ENCODE measurements at places on chromosomes 3 and 15.

- no peak for DNase-seq
Measured at GRCh38 chr3:54261141-54261540, 138.8 kb downstream of the CACNA2D3 start.

DNA sequence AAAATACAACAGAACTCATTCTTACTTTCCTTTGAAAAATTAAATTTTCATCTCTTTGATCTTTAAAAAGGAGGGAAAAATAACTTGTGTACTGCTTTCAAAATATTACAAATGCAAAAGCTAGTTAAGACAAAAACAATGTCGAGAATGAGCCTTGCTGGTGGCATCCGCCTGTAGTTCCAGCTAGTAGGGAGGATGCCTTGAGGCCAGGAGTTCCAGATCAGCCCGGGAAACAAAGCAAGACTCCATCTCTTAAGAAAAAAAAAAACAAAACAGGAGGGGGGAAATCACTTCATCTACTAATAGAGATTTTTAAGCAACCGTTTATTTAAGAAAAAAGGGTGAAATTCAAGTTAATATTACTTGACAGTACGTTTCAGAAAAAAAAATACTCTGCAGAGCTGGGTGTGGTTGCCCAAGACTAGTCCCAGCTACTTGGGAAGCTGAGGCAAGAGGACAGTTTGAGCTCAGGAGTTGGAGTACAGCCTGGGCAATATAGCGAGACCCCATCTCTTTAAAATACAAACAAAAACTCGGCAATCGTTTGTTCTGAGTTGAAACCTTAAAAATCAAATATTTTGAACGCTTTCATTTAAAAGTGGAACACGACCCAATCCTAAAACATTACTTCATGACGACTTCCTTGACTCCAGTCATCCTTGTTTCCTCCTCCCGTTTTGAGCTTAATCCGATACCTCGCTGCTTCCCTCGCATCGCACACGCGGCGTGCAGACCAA, 1.2 kb downstream of the KPNA1 start:
- DNase-seq, result no peak

DNA sequence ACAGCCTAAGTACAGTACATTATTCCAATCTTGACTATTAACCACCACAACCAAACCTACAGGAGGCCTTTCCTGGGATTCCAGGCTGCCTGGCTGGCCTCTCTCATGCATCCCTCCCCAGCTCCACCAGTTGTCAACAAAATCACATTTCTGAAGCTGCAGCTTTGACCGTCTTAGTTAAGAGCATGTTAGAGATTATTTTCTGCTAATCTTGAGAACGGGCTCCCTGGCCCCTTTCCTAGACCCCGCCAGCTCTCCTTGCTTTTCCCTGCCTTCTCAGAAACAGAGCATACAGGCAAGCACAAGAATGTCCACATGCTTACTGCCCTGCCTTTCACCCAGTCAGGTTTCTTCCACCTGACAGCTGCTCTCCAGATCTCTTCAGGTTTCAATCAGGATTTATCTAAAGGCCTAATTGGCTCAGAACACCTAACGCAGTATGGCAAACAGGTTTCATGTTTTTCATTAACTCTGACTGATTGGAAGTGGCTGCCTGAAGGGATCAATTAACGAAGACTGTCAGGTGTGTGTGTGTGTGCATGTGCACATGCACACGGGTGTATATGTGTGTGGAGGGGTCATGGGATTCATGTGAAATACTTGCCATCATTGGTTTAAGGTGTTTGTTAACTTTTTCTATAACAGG, 12.3 kb downstream of the KY start:
- DNase-seq, result no peak

DNA sequence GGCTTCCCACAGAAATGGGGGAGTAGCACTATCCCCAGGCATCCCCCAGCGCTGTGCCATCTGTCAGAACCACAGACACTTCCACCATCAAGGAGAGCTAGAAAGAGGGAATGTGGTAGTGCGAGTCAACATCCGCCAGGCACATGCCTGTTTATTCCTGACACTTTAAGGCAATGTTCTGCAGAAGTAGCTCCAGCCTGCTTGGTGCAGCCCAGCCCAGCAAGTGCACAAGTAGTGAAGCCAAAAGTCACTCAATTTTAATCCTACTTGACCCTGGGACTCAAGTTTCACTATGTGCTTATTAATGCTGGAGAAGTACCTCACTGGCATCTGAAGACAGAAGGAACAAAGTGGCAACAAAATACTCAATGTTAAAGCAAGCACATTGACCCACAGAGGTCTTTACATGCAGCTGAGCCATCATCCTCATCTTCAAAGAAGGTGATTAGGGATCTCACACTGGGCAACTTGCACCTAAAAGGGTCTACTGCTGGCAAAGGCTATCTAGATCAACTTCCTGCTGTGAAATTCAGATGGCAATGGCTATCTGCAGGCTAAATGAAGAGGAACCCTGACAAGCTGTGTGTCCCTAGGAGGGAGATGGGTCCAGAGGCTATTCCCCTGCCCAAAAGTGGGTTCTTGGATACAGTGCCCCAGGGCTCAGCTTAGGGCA, 61.4 kb upstream of the CLDN18 start:
- DNase-seq, result no peak

DNA sequence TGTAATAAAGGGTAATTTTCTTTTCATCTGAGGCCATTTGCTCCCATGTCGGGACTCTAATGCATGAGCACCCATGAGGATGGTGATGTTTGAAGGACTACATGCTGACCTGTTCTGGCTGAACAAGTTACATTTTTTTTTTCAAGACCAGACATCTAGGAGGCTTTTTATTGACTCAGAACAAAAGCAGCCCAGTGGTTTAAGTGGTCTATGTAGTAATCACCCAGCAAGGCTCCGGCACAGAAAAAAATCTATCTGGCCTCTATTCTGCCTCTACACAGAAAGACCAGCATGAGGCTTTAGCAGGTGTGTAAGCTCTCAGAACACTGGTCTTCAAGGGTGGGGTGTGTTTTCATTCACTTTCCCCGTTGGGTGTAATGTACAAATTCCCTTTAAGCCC, 95.1 kb upstream of the ZBED2 start:
- DNase-seq, result no peak

GRCh38 chr15:68354268-68354667, 76.7 kb downstream of the FEM1B start:
- no peak for DNase-seq

- DNase-seq, result no peak
Measured at GRCh38 chr3:20561166-20561565, 375.2 kb upstream of the SGO1 start.

- no peak for DNase-seq
Measured at GRCh38 chr3:107598926-107599771, 76.4 kb downstream of the BBX start.

DNA sequence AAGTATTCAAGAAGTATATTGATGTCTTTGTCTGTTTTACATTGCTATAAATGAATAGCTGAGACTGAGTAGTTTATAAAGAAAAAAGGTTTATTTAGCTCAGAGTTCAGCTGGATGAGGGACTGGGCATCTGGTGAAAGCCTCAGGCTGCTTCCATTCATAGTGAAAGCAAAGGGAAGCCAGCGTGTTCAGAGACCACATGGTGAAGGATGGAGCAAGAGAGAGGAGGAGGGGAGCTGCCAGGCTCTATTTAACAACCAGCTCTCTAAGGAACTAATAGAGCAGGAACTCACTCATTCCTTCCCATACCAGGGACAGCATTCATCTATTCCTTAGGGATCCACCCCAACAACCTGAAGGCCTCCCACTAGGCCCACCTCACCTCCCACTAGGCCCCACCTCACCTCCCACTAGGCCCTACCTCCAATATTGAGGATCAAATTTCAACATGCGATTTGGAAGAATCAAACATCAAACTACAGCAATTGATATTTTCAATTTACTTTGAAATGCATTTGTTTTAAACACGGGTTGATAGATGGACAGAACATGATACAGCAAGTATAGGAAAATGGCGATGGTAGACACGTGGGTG, 167.5 kb upstream of the HES1 start:
- no peak for DNase-seq

DNA sequence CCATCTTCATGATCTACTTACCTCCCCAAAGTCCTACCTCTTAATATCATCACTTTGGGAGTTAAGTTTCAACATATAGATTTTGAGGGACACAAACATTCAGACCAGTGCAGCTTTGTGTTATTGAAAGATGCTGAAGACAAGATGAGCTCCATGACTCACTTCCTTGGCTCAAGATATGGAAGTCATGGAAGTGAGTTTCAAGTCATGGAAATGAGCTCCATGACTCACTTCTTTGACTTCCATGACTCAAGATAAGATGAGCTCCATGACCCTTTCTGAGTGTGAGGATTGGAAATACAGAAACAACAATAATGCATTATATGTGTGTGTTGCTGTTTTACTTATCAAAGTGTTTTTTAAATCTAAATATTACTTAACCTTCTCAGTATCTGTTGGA, 170.2 kb upstream of the TPRG1 start:
- DNase-seq, result no peak

- no peak for DNase-seq
Measured at GRCh38 chr3:189446959-189447560, 184.1 kb upstream of the TP63 start.

DNA sequence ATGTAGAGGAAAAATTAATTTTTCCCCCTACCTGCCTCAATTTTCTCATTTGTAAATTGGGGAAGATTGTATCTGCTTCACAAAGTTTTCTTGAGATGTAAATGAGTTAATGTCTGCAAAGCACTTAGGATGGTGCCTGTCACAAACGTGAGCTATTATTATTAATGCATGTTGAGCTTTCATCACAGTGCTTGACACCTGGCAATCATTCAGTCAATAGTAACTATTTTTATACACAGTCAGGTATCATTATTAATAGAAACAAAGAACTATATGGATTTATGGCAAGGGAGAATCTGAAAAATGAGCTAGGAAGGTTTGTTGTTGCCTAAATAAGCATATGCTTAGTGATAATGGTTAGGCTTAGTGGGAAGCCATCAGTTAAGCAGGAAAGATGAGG, 238.2 kb upstream of the GRM7 start:
- DNase-seq, result no peak

- no peak for DNase-seq
Measured at GRCh38 chr3:195135917-195136316, 135.0 kb downstream of the XXYLT1 start.

- DNase-seq, result no peak
Measured at GRCh38 chr3:5389057-5389456, 201.6 kb downstream of the EDEM1 start.

GRCh38 chr3:146166415-146166821, 5.4 kb upstream of the PLOD2 start:
- DNase-seq, result no peak

DNA sequence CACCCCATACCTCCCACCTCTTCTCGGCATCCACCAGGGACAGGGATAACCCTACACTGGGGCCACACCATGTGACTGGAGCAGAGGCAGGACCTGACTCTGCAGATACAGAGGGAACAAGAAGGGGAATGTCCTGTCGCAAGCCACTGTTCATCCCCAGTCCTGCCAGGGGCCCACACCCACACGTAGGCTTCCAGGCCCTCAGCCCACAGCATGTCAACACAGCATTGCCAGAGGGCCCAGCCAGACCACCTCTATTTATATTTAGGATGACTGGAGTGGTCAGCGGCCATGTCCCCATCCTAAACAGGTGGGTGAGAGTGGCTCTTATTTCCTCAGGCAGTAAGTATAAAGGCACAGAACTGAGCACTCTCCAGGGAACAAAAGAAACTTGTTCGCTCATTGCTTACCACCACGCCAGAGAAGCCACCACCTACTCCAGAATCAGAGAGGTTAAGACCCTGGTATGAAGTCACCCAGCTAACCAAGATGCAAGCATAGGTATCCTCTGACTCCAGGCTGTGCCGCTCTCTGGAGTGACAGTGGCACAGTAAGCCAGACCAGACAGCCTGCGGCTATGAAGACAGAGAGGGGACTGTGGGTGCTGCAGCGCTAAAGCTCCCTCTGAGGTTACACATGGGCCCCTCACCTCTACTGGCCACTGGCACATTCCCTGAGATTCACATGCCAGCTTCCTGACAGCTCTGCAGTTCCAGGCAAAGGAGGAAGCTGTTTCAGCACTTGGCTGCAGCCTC, 67.9 kb downstream of the LRIG1 start:
- DNase-seq, result no peak

- no peak for DNase-seq
Measured at GRCh38 chr15:39172380-39173281, 408.2 kb upstream of the THBS1 start.

All from progenitor cell of endocrine pancreas (in vitro differentiated cells).